ENCODE measurements at places on chromosomes 12 and 14. TPM values are rescaled to one million over a fixed set of nuclear protein-coding genes. Genes with fewer than 3 reads are reported as not detected.

SERPINA9 gene
- polyA plus RNA-seq = not detected

FITM1 gene
- polyA plus RNA-seq = not detected

C12orf50 gene
- polyA plus RNA-seq = not detected

PROX2 gene
- polyA plus RNA-seq = not detected

AMHR2 gene
- polyA plus RNA-seq = not detected

CLEC4C gene
- not detected for polyA plus RNA-seq

KCNMB4 gene
- 2.0 TPM for polyA plus RNA-seq

UTP20 gene
- 0.50 TPM for polyA plus RNA-seq

MEG3 gene
- polyA plus RNA-seq = 454 TPM

BIN2 gene
- 4.6 TPM for polyA plus RNA-seq

PLCZ1 gene
- polyA plus RNA-seq = not detected

BCL11B gene
- not detected for polyA plus RNA-seq

TNFAIP2 gene
- polyA plus RNA-seq = 90.8 TPM

CIROP gene
- polyA plus RNA-seq = not detected

TAS2R20 gene
- polyA plus RNA-seq = 0.49 TPM

FZD10 gene
- 1.7 TPM for polyA plus RNA-seq

RPL41 gene
- 7,278 TPM for polyA plus RNA-seq

LHX5 gene
- not detected for polyA plus RNA-seq

GPR135 gene
- polyA plus RNA-seq = 3.8 TPM

TPH2 gene
- polyA plus RNA-seq = not detected

CCDC175 gene
- polyA plus RNA-seq = not detected

NCAPD2 gene
- 5.1 TPM for polyA plus RNA-seq

TCL1B gene
- not detected for polyA plus RNA-seq

FGF23 gene
- not detected for polyA plus RNA-seq

BMP4 gene
- 16.6 TPM for polyA plus RNA-seq

PTPRB gene
- 0.25 TPM for polyA plus RNA-seq

PFKM gene
- 58.5 TPM for polyA plus RNA-seq

MCRS1 gene
- 27.5 TPM for polyA plus RNA-seq

CLEC1B gene
- polyA plus RNA-seq = not detected

IL26 gene
- polyA plus RNA-seq = not detected

IFNG-AS1 gene
- polyA plus RNA-seq = not detected

VRTN gene
- not detected for polyA plus RNA-seq

SMCO3 gene
- 0.88 TPM for polyA plus RNA-seq

PTGER2 gene
- polyA plus RNA-seq = 0.38 TPM

TTC9 gene
- 1.6 TPM for polyA plus RNA-seq

TMCC3 gene
- polyA plus RNA-seq = 0.74 TPM

SPRING1 gene
- polyA plus RNA-seq = 13.9 TPM

NTN4 gene
- 19.5 TPM for polyA plus RNA-seq
